ENCODE measurements at places on chromosomes 13 and 19.

GRCh38 chr13:74424455-74424854 lies 290.3 kb upstream of the KLF12 start:
- DNase-seq = no peak

- no peak for DNase-seq
These were observed 687.2 kb upstream of the KLHL1 start for GRCh38 chr13:70795484-70795883.

DNA sequence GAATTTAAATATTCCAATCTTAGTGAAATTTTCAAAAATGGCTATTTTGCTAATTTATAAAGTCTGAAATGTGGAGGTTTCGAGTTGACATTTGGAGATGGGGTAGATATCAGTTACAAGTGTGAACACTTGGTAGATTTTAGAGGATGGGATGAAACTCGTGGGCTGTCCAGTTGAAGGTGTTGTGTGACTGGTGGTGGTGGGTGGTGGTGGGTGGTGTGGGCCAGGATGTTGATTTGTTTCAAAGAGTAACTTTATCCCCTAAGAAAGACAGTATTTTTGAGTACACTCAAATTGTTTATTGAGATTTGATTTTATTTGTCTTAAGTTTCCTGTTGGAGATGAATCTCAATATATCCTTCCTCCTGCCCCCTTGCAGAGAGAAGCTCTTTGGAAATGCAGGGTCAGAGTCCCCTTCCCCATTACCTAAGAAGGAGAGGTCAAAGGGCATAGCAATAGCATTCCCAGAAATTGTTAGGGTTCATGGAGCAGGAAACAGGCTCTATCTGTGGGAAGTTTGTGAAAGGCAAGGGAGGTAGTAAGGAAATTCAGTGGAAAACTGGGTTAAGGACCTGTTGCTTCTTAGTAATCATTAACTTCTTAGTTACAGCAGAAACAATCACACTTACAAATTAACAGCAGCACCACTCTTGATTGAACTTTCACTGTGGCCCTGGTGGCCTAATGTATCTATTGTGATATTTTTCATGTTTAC lies 133.6 kb upstream of the RNF113B start:
- DNase-seq = no peak

GRCh38 chr13:74625541-74625940 lies 491.3 kb upstream of the KLF12 start:
- no peak for DNase-seq

- DNase-seq = no peak
These were observed 40.8 kb upstream of the CEACAM21 start for GRCh38 chr19:41535029-41535622.

DNA sequence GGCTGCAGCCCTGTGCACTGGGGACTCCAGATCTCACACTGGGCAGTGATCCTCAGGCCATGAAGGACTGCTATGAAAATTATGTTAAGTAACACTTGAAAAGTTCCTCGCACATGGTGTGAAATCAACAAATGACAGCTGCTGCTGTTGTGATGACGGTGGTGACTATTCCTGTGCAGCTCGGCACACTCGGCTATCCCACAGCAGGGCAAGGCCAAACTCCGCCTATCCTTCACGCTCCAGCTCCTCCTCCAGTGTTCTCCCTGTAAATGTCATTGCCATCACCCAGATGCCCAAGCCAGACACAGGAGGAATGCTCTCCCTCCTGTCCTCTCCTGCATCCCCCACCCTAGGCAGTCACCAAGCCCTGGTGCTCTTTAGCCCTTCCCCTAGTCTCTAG lies 31.3 kb downstream of the GRIK5 start:
- no peak for DNase-seq

- DNase-seq = no peak
These were observed 122.8 kb upstream of the SOX1 start for GRCh38 chr13:111944171-111944583.

- DNase-seq = no peak
These were observed 10.5 kb downstream of the CDADC1 start for GRCh38 chr13:49258089-49258796.

DNA sequence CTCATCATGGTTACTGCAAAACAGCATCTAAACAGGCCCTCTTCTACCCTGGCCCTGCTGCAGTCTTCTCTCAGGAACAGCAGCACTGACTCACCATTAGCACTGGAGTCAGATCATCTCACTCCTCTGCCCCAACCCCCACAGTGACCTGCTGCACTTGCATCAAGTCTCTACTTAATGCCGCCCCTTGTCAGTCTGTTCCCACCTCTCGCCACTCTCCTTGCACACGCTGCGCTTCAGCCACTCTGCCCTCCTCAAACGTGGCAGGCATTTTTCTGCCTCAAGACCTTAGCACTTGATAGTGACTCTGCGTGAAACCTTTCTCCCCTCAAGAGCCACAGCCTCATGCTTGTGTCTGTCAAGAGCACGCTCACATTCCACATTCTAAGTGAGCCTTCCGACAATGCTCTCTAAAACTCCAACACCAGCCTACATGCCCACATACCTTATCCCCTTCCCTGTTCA lies 22.1 kb downstream of the MIPEP start:
- no peak for DNase-seq

DNA sequence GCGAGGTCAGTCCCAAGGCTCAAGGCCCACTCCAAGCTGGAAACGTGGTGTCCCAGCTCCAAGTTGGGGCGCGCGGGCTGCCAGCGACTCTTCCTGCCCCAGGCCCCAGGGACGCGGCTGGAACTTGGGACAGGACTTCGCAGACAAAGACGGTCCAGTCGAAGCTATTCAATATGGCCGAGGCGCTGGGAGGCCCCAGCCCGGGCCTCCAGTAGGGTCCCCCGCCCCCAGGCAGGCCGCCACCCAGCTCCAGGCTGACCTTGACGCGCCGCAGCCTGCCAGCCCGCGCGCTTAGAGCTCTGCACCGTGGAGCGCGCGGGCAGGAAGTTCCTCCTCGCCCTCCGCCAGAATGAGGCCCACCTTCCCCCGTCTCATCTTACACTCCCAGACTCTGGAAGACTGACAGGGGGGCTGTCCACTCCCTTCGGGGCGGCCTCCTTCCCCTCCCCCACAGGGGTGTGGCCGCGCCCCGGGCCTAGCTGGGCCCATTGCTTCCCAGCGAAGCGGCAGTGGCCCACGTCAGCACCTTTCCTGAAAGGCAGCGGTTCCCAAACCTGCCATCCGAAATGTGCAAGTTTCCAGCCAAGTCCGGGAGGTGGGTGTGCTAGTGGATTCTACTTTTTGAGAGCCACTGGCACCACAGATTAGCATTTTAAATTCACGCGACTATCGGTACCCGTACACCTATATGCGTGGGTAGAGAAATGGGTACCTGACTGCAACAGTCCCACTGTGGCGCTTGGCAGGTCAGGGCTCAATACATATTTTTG lies at the start of gene CCDC8:
CCDC8 (minus strand) TSS at position 303 of the 770 bp plus-strand sequence. CDS start 754 bp downstream, outside the sequence.
- DNase-seq = no peak

GRCh38 chr13:100361504-100361903 lies 227.1 kb downstream of the GGACT start:
- DNase-seq = no peak

DNA sequence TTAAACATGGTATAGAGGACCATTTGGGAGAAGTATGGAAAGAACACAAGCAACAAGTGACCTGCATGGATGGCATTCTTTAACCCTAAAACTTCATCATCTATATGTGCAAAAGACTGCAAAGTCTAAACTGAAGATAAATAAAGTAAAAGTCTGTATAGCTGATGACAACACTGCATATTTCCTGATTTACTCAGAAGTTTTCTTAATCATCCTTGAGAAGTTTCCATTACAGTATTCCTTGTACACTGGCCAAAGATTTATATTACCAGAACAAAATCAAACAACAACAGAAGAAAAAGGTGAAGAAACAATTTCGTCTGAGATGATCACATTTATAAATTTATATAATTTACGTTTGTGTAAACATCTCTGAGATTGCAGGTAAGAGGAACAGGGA lies 805.7 kb downstream of the PCDH9 start:
- DNase-seq = no peak

GRCh38 chr13:105395041-105395440 lies 1140.4 kb downstream of the EFNB2 start:
- DNase-seq = no peak

DNA sequence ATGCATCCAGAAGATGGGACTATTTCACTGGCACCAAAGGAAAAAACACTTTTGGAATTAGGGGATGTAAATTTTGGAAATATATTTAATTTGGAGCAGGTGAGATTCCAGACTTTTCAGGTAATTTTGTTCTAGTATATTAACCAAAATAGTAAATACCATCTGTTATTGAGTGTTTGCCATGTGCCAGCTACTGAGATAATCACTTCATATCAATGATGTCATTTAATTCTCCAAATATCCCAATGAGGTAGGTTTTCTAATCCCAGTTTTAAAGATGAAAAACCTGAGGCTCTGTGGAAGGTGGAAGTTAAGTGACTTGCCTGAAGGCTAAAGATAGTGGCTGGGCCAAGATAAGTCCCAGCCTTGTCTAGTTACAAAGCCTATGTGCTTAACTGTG lies 95.2 kb downstream of the TDRD3 start:
- DNase-seq = no peak

- no peak for DNase-seq
These were observed 86.4 kb downstream of the TSC22D1 start for GRCh38 chr13:44489751-44490150.

DNA sequence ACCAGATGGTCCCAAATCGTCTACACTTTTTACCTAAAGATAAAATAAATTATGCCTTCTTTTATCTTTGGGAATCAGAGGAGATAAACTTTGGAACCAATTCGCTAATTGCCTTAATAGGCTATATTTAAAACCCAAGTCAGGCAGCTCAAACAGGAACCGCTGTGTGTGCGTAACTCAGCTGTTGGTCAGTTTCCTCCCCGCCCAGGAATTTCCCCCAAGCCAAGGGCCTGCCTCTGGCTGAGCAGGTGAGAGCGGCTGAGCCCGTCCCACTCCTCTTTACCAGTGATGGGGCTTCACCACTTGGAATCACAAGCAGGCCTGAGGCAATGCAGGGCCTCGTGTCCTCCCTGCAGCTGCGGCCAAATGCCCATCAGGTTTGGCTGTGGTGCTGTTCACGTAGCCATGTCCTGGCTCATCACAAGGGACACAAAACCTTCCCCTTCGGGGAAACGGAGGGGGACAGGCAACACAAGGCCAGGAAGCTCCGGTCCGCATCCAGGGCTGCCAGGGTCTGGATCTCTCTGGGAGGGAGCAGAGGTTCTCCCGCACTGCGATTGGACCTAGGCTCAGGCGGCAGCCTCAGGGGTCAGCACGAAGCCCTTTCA lies 503 bp upstream of the SLC7A9 start:
- DNase-seq = no peak

GRCh38 chr13:28128926-28129325 lies 9.4 kb upstream of the PAN3 start:
- DNase-seq = no peak

- no peak for DNase-seq
These were observed 39.2 kb downstream of the TSSK6 start for GRCh38 chr19:19475849-19476828.

GRCh38 chr19:15279326-15279904 lies 47.2 kb upstream of the EPHX3 start:
- DNase-seq = no peak

GRCh38 chr19:16726916-16727315 lies 7.3 kb downstream of the NWD1 start:
- no peak for DNase-seq

- DNase-seq = peak; percentile 83
These were observed 4.2 kb upstream of the RPL18A start for GRCh38 chr19:17855280-17856152.

DNA sequence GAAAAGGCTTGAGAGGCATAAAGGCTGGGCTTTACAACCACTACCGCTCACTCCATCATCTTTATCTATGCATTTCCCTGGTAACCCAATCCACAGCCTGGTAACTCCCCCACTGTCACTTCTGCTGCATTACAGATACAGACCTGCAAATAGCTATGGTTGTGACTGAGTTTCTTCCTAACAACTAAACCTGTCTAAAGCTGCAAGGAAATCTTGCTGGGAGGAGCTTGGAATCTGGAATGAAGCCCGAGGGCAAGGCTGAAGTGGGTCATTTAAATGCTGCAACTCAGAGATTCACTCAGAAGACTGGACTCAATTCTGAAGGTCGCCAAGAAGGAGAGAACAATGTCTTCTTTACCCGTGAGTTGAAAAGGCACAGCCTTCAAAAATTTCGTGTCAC lies at the start of gene LGALS13:
LGALS13 (plus strand) TSS at position 301 of the 400 bp plus-strand sequence; CDS start at position 346, 45 bp downstream.
- DNase-seq = no peak

DNA sequence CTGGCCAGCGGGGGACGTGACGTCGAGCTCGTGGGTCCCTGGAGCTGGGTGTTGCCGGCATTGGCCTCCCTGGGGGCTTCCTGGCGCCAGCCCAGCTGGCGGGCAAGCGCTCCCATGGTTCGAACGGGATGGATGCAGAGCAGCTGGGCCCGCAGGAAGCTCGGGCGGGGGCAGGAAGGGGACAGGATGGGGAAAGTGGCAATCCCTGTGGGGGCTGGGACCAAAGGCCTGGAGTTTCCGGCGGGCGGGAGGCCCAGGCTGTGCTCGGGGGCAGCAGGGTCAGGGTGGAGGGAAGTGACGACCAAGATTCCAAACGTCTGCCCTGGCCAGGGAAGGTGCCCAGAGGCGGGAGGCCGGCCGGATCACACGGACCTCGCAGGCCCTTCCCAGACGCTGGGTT lies 19.3 kb downstream of the PALM start:
- DNase-seq = no peak

DNA sequence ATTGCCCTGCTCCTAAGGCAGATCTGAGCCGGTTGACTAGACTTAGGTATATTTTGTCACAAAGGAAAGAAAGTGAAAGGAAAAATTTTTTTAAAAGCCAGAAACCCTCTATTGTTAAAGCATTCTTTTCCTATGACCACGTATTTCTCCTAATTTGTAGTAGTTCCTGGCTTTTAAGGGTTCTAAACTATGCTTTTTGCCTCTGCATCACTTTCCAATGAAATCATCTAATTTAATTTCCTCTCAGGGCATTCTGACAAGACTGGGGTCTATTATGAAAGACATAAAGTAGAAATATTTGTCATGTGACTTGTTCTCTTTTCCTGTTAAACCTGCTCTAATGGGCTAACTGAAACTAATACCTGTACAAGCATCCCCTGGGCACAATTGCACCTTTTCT lies 233.0 kb upstream of the PRR20A start:
- no peak for DNase-seq

GRCh38 chr19:6059396-6059947 lies 50.8 kb downstream of the RFX2 start:
- DNase-seq = no peak

GRCh38 chr19:31575846-31576335 lies 226.7 kb upstream of the TSHZ3 start:
- no peak for DNase-seq

DNA sequence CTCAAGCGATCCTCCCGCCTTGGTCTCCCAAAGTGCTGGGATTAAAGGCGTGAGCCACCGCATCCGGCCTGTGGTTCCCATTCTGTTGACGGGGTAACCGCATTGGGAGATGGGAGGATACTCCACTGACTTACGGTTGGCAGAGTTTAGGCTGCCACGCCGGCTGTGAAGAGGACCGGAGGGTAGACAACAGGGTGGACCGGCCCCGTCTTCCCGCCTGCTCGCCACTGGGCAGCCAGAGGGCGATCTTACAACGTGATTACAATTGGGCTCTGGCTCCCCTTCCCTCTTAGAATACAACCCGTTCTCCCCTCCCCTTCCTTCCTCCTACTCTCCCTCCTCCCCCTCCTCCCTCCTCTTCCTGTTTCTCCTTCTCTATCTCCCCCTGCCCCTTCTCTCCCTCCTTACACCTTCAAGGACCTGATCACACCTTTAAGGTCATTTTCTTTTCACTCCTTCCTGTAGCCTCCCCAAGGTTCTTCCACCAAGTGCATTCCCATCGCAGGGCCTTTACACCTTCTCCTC lies 957 bp upstream of the CCDC194 start:
- peak; percentile 47 for DNase-seq

Data from activated T-helper 1 cell treated with anti-CD3 and anti-CD28 coated beads, Interleukin-12 subunit alpha, Interleukin-12 subunit beta, Interleukin-2, Interleukin-4 antibody, amounts not matched to agents 30 ng/mL and 10 ng/mL and 1 ng/mL, durations not matched to agents 14 hours and 24 hours and 36 hours (primary cell).